ENCODE measurements at places on chromosomes 7 and 10. TPM values are rescaled to one million over a fixed set of nuclear protein-coding genes. Genes with fewer than 3 reads are reported as not detected.

Gene CHRM2
- polyA plus RNA-seq, result 77.9 TPM

Gene TRIL
- 0.04 TPM for polyA plus RNA-seq

Gene CPA4
- polyA plus RNA-seq, result 316 TPM

Gene METTL27
- 4.3 TPM for polyA plus RNA-seq

Gene H2BK1
- not detected for polyA plus RNA-seq

Gene MPP7
- 0.39 TPM for polyA plus RNA-seq

Gene NUDT13
- polyA plus RNA-seq, result 1.3 TPM

Gene HACD1
- polyA plus RNA-seq, result 17.8 TPM

Gene SCART1
- 2.1 TPM for polyA plus RNA-seq

Gene FAM24B
- polyA plus RNA-seq, result 4.3 TPM

Gene PNLIPRP3
- polyA plus RNA-seq, result not detected

Gene CYP2C19
- not detected for polyA plus RNA-seq

Gene LRRC17
- 250 TPM for polyA plus RNA-seq

Gene NPC1L1
- polyA plus RNA-seq, result 0.03 TPM

Gene SPDYE6
- polyA plus RNA-seq, result not detected

Gene TES
- polyA plus RNA-seq, result 49.7 TPM

Gene ARID5B
- polyA plus RNA-seq, result 43.7 TPM

Gene PMPCB
- polyA plus RNA-seq, result 43.3 TPM

Gene PAX4
- polyA plus RNA-seq, result not detected

Gene PIK3CG
- not detected for polyA plus RNA-seq

DNA sequence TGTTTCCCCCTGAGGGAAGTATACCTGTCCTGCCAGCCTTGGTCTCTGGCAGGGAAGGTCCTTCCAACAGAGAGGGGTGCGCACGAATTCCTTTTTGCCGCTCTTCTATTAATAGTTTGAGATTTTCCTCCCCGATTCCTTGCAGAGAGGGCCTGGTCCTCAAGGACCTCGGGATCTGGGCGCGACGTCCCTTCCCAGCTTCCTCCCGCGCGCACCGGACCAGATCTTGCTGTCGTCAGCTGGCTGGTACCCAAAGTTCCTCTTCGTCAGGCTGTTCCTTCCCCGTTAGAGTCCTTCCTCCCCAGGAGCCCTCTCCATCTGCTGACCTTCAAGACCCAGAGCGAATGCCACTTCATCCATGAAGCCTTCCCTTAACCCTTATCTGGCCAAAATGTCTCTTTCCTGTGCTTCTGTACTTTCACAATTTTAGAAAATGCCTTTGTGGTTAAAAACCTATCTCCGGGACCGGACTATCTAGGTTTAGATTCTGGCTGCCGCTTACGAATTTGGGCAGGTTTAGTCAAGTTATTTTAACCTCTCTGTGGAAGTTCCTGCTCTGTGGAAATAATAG lies 851 bp upstream of the GOT1 start:
- peak; percentile 41 for DNase-seq

DNA sequence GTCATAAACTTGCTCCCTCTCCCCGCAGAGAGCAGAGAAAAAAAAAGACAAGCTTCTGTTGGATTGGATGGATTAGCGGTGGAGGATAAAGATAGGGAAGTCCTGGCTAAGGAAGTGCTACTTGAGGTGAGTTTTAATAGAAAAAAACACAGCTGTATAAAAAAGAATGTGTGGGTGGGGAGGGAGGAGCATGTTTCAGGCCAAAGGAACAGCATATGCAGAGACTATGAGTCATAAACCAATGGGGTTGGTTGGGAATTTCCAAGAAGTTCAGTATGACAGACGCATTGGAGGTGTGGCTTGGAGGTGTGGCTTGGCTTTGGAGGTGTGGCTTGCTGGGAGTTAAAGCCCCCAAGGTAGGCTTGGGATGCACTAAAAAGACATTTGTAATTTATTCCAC lies 103.0 kb upstream of the LSM8 start:
- DNase-seq, result peak; percentile 81

DNA sequence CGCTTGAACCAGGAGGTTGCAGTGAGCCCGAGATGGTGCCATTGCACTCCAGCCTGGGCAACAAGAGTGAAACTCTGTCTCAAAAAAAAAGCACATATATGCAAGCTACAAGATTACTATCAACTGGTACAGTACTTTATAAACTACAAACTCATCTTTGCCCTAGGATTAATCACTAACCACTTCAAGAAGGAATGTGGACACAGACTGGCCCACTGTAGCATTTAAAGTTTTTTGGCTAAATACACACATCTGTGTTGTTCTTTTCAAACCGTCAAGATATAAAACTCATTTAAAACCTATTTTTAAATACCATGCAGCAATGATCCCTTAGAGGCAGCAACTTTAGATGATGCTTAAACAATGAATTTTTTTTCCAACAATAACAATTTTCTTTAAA lies 205.4 kb downstream of the IMMP2L start:
- peak; percentile 5 for DNase-seq

DNA sequence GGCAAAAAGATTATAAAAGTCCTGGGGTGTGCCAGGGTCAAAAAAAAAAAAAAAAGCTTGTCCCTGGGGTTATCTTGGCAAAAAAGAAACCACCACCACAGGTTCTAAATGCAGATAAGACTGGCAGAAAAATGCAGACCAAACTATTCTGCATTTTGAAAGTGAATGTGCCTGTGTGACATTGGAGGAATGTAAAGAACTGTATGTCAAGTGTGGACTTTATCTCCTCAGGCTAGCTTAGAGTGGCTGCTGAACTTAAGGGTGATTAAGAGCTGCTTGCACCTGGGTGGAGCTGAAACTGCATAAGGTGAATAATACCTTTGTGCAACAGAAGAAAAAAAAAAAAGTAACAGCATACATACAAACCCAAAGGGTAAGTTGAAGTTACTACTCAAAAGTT lies 1.3 kb upstream of the NAPEPLD start:
- no peak for DNase-seq

DNA sequence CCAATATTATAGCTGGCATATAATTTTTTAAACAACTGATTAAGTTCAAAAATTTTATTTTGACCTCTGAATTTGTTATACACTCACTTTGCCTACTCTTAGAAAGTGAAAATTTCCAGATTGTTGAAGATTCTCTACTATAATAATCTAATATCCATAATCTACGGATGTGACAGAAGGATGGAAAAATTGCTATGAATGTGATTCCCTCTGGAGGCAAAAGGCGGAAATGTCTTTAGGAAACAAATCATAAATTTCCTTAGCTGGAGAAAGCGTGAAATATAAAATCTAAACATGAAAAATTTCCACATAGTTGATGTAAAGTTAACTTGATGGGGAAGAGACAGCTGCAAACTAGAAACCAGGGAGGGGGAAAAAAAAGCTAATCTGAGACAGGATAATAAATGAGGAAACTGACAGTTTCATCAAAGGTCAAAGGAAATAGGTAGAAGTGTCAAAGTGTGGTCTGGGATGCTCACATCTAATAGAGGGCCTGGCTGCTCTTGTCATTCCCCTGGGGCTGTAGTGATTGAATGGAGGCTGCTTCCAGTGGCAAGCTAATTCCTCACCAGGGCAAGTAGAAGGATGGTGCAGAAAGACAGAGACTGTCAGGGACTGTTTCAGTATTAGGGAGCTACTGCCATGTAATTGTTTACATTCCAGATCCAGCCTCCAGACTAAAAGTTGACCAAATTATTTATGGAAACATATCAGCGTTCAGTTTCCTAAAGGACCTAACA lies 264.5 kb downstream of the SDHAF3 start:
- DNase-seq, result no peak

DNA sequence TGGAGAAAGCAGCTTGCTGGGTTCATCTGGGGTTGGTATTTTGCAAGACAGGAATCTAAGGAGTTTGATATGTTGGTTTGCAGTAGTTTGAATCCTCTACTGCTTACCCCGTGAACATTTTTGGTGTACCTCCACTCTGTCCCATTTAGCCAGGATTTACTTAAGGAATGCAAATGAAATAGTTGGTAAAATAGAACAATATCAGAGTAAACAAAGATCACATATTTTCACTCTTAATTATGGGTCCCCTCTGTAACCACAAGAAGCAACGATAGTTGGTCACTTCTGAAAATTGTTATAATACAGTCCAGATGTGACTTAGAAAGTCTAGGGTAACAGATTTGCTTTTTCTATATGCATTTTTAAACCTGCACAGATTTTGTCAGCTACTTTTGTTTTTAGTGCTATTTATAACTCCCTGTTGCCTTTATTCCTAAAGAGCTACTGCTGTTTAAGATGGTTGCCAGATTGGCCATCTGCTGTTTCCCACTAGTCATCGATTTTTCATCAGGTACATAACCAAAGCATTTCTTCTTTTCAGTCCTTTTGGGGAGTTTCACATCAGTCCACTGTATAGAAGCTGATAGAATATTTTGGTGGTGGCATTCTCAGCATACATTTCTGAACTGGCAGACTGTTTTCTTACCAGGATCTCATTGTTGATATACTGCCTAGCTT lies 37.6 kb downstream of the MAPK8 start:
- DNase-seq, result no peak

- DNase-seq, result no peak
These were observed 108.4 kb upstream of the SDK1 start for GRCh38 chr7:3192669-3193068.

GRCh38 chr7:128962899-128963298 lies 25.2 kb downstream of the IRF5 start:
- no peak for DNase-seq

- DNase-seq, result peak; percentile 43
These were observed 5.2 kb downstream of the PHYHIPL start for GRCh38 chr10:59181668-59182067.

DNA sequence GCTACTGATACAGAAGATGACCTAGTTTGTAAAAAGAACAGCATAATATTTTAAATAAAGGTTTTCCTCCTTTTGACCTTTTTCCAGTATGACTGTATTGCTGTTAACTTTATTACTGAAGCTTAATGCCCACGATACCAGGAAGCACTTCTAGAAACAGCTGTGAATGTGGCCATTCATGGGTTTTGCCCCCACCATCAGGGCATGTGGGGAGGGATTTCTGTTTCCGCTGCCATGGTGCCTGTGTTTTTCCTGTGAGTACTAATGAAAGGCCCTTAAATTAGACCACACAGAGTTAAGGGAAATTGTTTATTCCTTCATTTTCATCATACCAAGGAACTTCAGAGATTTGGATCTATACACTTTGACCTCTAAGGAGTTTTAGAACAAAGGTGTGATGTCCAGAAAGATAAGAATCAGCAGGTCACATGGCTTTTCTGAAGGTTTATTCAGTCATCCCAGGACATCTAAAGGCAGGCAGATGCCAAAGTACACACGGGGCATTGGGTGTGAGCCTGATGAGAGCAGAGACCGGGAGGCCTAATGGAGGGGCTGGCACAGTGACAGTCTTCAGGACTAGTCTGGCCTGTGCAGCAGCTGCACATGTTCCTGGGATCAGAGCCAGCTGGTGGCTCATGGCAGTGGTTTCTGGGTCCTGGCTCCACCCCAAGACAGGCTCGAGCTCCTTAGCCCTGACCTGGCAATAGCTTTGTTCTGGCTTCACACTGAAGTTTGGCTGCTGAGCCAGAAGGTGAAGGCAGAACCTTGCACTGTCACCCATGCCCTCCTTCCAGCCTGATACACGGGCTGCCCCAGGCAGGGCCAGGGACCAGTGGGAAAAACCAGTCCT lies 190.9 kb downstream of the REEP3 start:
- DNase-seq, result peak; percentile 97

DNA sequence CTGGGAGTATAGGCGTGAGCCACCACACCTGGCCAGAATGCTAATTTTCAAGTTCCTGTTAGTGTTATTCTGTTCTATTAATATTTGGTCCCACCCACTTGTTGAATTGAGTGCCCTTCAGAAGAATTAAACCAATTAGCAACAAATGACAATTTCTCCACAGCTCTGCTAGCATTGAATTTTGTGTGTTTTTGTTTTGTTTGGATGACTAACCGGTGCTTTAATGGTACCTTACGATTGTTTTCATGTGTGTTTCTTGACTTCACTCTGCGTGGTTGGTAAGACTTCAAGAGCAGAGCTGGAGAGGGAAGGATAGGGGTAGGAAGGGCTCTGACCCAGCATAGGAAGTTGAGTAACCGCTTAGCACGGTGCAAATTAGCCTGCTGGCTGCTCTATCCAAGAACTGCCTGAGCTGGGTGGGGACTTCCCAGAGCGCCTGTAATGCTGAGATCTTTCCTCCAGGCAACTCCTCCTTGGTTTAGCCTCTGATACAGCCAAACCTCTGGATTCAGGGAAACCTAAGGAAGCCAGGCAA lies 4.6 kb downstream of the ARPC1B start:
- DNase-seq, result peak; percentile 88

DNA sequence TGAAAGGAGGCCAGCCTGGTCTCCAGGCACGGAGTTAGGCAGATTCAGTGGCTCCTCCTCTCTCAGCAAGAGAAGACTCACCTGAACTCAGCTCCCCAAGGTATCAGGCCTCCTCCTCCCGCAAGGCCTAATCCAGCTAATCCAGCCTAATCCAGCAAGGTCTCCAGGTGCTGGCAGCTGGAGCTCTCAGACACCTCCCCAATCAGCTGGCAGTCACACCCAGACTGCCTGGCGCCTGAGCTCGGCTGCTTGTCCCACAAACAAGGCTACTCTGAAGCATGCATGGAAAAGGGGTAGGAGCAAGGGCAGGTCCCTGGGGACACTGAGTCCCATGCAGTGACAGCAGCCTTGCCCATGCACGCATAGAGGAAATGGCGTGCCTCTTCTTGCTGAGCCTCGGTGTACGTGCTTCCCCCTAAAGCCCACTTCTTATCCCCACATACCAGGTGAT lies 3.3 kb upstream of the OPN4 start:
- DNase-seq, result no peak

- DNase-seq, result no peak
These were observed 95.5 kb upstream of the PRSS58 start for GRCh38 chr7:142353147-142354060.

DNA sequence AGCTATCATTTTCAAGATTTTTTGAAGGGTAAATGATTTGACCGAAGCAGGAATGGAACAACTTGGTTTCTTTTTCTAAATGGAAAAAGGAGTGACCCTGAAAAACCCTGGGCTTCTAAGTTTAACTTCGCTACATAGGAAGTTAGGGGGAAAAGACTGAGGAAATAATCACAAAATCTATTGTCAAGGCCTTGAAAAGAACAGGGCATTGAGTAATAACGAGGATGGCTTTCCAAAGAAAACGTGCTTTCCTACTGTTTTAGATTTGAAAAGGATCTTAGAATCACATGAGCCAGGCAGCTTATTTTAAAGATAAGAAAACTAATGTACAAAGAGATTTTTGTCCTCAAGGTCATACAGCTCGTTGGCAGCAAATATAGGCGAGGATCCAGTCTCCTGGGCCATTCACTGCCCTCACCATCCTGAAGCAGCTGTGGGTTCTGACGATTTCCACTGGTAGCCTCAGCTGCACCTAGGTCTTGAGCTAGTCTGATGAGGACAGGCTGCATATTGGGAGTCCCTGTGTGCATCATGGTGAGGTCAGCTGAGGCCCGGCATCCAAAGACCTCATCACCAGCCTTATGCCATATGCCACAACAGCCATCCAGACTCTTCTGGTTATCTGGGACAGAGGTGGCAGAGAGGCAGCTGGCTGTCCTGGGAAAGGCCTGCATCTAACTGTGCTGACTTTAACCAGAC lies 384.7 kb upstream of the NRP1 start:
- DNase-seq, result no peak

GRCh38 chr7:15832996-15833395 lies 146.5 kb upstream of the MEOX2 start:
- DNase-seq, result no peak

Data from IMR-90 (cell line).